Brain pericyte (primary cell): ENCODE measurements at places on chromosomes 5 and 9.

DNA sequence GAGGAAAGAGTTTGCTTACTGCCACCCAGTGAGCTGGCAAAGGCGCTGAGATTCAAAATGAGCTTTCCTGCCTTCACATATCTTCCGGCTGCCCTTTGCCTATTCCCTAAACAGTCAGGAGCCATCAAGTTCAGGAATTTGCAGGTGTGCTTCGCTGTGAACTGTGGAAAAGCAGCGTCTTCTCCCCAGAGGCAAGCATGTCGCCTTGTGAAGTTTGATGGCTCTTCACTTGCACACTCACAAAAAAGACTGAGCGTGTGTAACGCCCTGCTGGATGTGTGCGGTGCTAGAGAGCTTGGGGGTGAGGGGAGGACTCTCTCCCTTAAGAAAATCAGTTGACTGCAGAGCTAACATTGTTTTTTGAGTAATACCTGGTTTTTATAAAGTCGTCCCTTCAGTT, 288.7 kb downstream of the DOCK8 start:
- DNase-seq: no peak

GRCh38 chr5:31596354-31596753, 42.6 kb upstream of the PDZD2 start:
- DNase-seq: no peak

- no peak for DNase-seq
Measured at GRCh38 chr9:19381656-19382055, 1.6 kb upstream of the RPS6 start.

DNA sequence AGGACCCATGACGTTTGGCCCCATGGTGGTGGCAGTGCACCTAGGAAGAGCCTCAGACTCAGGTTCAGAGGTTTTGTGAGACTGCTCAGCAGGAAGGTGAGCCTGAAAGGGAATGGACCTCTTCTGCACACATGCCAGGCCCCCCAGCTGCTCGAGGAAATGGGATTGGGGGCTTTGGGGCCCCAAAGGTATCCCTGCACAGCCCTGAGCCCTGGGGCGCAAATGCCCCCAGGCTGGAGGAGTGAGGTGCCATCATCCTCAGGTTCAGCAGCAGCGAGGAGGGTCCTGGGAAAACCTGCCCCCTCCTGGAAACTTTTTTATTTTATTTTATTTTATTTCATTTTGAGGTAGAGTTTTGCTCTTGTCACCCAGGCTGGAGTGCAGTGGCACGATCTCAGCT, 171.8 kb upstream of the MVB12B start:
- no peak for DNase-seq

DNA sequence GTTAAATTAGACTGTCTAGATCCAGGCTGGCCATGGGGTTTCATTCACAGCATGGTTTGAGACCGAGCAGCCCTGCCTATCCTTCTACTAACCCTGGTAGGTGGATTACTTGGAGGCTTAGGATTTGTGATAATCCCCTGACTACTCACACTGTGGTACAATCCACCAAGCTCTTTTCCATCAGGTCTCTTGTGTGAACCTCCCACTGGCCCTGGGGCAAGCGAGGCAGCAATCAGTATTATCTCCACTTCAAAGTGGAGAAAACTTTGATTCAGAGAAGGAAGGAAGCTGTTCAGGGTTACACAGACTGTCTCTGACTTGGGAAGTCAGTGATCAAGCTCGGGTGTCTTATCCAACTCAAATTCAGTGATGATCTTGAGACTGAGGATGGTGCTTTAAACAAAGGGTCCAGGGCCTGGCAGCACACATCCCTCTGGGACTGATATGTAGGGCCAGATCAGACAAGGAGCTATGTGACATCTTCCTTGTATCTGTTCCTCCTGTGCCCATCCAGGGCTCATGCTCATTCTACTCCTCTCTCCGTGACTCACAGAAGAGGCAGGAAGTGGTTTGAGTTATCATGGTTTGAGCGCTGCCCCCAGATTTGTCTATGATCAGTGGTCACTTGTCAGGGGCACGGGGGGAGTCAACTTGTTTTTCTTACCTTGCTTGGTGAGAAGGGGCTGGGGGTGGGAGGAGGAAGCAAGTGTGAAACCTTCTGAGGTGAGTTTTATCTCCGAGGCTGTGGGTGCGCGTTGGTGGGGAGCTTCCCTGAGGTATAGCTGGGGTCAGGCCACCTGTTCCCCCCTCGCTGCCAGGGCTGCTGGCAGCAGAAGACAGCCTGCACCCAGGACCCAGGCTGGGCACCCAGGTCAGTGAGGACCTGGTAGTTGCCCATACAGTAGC, 48.6 kb downstream of the RGS3 start:
- DNase-seq: no peak

- no peak for DNase-seq
Measured at GRCh38 chr9:113648048-113648447, 184.5 kb downstream of the RGS3 start.

GRCh38 chr5:133370036-133370831, 242.1 kb downstream of the FSTL4 start:
- DNase-seq: no peak

DNA sequence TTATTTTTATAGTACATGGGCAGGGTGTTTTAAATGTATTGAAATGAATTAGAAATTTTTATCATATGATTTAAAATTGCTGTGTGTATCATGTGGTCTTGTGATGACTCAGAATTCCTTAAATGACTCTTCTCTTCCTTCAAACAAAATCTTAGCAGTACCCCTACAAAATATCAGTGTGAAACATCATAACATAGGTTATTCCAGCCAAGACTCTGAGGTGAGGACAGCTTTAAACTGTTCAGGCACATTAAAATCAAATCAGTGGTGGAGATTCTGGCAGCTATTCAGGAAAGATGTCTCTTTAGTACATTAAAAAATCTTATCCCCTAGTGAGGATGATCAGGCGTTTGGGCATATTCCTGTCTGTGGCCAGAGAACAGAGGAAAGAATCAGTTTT, 174.0 kb downstream of the MAN2A1 start:
- DNase-seq: no peak

- DNase-seq: no peak
Measured at GRCh38 chr9:92638621-92639101, 31.3 kb downstream of the IPPK start.

DNA sequence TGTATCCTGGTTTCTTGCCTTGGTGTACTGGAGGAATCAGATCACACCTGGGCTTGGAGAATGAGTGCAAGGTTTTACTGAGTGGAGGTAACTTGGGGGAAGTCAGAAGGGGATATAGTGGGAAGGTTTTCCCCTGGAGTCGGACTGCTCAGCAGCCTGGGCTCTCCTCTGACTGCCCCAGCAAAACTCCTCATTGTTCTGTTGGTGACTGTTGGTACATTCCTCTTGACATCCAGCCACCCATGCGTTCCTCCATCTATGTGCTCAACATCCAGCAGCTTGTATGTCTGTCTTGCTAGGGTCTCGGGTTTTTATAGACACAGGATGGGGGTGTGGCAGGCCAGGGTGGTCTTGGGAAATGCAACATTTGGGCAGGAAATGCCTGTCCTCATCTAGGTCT, 96.0 kb downstream of the ZFAND5 start:
- no peak for DNase-seq

GRCh38 chr5:135551593-135552447, 16.1 kb upstream of the NEUROG1 start:
- DNase-seq: no peak
